ENCODE measurements at places on chromosomes 5 and 9. TPM values are rescaled to one million over a fixed set of nuclear protein-coding genes. Genes with fewer than 3 reads are reported as not detected.

Gene CCDC171
- total RNA-seq, result 0.98 TPM

Gene CCDC112
- total RNA-seq, result 5.9 TPM

Gene ERAP2
- total RNA-seq, result 132 TPM

Gene ARL14EPL
- total RNA-seq, result not detected

Gene FCN1
- not detected for total RNA-seq

Gene PCDHGB2
- total RNA-seq, result 0.51 TPM

Gene ZNF462
- 11.4 TPM for total RNA-seq

Gene SLC25A2
- 0.09 TPM for total RNA-seq

Gene SLCO6A1
- not detected for total RNA-seq

Gene SPOCK1
- total RNA-seq, result 7.0 TPM

Gene THBS4
- total RNA-seq, result 0.28 TPM

Gene CBY3
- total RNA-seq, result not detected

Gene NR2F1
- total RNA-seq, result 98.7 TPM

Gene IRGM
- total RNA-seq, result not detected

Gene CDKN2B-AS1
- total RNA-seq, result 2.2 TPM

Gene ADRA1B
- 0.34 TPM for total RNA-seq

Gene CD74
- 4.8 TPM for total RNA-seq

Gene PCDHA1
- total RNA-seq, result 0.17 TPM

Gene MBLAC2
- 5.6 TPM for total RNA-seq

Gene POC5
- 14.0 TPM for total RNA-seq

Gene FRMD3
- 6.1 TPM for total RNA-seq

Gene CATSPER3
- not detected for total RNA-seq

Gene BASP1
- total RNA-seq, result 4.4 TPM

Gene HAVCR2
- under 0.01 TPM for total RNA-seq

Gene PTGS1
- 2.7 TPM for total RNA-seq

Gene PCDHGC3
- total RNA-seq, result 19.4 TPM

Gene TLX3
- not detected for total RNA-seq

Measured in dermis blood vessel endothelial cell (primary cell).